ENCODE measurements at places on chromosomes 12 and 14. TPM values are rescaled to one million over a fixed set of nuclear protein-coding genes. Genes with fewer than 3 reads are reported as not detected.
A peak's percentile ranks its signal among the peaks of the same experiment; 100 is the strongest.

CCDC175 gene
- not detected for total RNA-seq

BICDL1 gene
- total RNA-seq = 4.7 TPM

USP44 gene
- total RNA-seq = 1.0 TPM

TSPAN11 gene
- 2.6 TPM for total RNA-seq

ANKRD9 gene
- 167 TPM for total RNA-seq

MYO1A gene
- not detected for total RNA-seq

CISTR gene
- total RNA-seq = 2.4 TPM

RD3L gene
- 29.8 TPM for total RNA-seq

RAB21 gene
- total RNA-seq = 169 TPM

PRB2 gene
- not detected for total RNA-seq

IL22 gene
- not detected for total RNA-seq

TRIM9 gene
- 0.42 TPM for total RNA-seq

CELA1 gene
- not detected for total RNA-seq

GLI1 gene
- total RNA-seq = 0.37 TPM

ADAM21 gene
- 0.32 TPM for total RNA-seq

GRCh38 chr12:1936406-1937320 lies 18.2 kb upstream of the CACNA2D4 start:
- peak; percentile 86 for DNase-seq

- DNase-seq = no peak
These were observed 11.3 kb downstream of the C14orf132 start for GRCh38 chr14:96050482-96050881.

- DNase-seq = no peak
These were observed 378.4 kb downstream of the CCDC91 start for GRCh38 chr12:28568704-28569103.

GRCh38 chr12:32104572-32105355 lies 1.9 kb upstream of the BICD1 start:
- DNase-seq = no peak

- no peak for DNase-seq
These were observed 5.8 kb upstream of the MFAP5 start for GRCh38 chr12:8668441-8668840.

GRCh38 chr14:104438166-104438887 lies 141.2 kb upstream of the C14orf180 start:
- no peak for DNase-seq

DNA sequence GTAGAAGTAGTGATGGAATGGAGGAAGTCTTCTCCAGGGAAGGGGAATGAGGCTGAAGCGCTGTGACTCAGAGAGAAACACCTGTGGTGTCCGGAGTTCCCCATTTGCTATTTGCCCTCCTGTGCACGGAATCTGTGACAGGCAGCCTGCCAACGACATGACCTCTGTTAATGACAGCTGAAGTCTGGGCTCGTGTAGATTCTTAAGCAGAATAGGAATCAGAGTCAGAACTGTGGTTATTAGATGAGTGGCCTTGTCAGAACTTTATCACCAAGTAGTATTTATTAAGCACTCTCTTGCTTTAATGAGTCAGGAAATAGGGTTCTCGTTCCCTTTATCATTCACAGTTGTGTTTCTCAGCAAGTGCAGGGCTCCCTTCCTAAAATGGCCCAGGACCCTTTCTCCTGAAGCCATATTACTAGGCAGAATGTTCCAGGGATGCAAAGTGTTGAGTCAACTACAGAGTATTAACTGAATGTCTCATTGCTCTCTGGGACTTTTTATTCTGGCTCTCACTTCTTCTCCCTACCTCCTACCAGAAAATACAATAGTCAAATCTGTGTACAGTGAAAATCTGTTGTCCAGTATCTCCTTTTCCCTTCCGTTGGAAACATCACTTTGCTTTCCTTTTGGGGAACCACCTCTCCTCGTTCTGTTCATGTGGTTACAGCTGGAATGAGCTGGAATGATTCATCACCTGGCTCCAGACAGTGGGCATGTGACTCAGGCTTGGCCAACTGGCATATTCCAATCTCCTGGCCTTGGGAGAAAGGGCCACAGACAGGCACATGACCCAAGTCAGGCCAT lies 77.8 kb upstream of the MAX start:
- DNase-seq = peak; percentile 61

DNA sequence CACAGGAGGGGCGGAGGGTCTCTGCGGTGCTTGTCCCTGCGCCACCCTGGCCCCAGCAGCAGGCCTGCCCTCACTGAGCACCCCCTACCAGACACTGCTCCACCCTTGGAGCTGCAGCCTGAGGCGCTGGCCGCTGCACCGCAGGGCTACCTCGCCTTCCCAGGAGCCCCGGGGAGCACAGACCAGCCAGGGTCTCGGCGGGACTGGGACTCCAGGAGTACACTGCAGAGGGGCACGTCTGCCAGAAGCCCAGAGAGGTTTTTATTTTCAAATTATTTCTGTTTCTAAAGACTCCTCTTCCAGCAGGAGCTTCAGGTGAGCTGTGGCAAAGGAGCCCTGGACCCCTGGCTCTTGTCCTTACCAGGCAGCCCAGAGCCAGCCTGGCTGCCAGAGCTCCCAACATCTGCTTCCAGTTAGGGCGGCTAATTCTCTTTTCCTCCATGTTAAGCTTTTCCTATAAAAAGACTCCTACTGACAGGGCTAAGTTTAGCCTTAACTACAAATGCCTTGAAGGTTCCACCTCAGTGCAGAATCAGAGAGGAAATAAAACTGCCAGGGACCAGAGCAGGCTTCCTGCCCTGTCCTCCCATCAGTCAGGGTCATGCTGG lies 26.4 kb downstream of the DEGS2 start:
- no peak for DNase-seq

GRCh38 chr12:75874441-75874840 lies 157.1 kb downstream of the PHLDA1 start:
- no peak for DNase-seq

GRCh38 chr14:60487211-60487610 lies 1.3 kb upstream of the C14orf39 start:
- DNase-seq = no peak

GRCh38 chr12:121295746-121296617 lies 527 bp downstream of the CAMKK2 start:
- peak; percentile 52 for DNase-seq

DNA sequence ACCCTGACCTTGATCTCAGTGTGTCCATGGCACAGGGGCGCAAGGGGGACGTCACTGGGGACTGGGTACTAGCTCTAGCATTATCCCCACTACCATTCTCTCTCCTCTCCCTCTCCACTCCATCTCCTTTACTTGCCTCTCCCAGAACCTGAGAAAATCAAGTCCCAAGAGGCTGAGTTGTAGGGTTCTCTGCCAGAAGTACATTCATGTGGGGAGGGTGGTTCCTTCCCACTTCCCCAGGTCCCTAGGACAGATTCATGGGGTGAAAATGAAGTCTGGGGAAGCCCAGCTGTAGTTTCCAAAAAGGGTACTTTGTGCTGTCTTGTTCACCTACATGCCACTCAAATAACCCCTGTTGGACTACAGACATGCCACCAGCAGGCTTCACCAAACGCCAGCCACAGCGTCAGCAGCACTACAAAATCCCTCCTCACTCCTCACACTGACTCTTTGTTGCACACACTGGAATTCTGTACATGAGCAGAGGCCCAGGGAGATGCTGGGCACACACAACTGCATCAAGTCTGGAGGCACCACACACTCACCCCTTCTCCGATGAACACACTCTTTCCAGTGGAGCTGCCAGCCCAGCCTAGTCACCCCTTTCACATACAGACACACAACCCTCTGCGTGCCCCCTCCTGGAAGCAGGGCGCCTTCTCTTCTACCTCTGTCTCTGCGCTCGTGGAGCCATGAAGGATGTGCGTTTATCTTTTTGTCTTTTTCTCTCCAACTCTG lies 6.9 kb downstream of the RARG start:
- no peak for DNase-seq

DNA sequence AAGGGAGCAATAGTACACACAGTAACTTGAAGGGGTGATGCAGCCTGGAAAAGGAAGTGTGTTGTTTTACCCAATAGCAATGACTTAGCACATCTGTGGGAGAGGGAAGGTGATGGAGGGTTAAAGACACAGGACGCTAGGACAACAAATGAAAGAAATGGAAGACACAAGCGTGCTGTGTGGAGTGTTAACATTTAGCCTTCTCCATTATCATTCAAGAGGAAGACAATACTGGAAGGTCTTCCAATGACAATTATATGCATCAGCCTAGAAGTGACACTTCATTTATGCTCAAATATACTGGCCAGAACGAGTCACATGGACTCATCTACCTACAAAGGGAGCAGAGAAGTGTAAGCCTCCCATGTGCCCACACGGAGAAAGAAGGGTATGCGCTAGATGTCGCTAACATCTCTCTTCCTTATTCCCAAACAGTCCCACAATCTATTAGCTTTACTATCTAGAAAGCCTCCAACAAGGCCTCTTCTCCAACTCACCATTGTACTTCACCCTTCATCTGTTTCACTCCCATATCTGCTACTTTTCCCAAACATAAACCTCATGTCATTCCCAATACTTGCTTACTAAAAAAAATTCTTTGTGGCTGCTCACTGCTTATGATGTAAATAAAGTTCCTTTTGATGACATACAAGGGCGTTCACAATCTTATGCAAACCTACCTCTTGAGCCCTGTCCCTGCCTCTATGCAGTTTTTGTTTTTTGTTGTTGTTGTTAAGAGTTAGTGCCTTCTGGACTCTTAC lies 20.3 kb downstream of the PPM1H start:
- no peak for DNase-seq

- DNase-seq = no peak
These were observed 100.5 kb downstream of the ALG10B start for GRCh38 chr12:38417101-38417500.

GRCh38 chr12:1130164-1130563 lies 139.1 kb downstream of the ERC1 start:
- DNase-seq = no peak

DNA sequence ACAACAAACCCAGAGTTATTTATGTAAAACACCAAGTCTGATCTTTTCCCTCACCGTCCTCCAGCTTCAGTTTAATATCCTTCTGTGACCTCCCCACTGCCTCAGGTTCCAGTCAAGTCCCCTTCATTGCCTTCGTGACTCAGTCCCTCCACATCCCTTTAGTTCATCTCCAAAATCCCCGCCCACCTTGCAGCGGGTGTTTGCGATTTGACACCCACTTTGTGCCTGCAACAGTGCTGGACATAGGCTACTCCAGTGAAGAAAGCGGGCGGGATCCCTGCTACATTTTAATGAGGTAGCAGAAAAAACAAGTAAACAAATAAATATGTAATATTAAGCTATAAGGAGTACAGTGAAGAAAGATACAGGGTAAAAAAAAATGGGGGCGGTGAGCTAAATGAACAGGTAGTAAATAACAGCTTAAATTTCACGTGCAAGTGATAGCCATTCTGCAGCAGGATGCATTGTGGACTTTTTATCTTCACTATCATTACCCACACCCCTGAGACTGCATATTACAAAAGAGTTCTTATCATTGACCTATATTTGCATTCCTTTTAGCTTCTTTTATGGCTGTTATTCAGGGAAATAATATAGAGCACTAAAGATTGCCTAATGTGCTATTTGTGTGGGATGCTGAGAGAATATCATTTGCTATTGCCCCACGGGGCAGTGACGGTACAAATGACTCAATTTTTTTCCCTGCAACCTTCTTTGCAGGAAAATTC lies 222.8 kb upstream of the NUDT4 start:
- DNase-seq = no peak

DNA sequence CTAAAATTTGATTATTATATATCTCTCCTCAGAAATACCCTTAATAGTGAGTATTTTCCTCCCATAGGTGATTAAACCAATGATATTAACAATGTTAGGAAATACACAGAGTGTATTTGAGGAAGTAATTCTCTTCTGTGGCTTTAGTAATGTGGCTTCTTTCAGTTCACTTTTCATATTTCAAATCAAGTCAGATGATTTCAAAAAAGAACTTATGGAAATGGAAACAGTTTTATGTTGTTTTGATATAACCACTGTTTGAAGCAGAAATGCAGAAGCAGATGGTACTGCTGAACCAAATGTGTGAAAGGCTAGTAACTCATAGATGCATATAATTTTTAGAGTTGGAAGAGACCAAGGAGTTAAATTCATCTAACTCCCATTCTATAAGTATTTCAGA lies 1.9 kb upstream of the GPR33 start:
- no peak for DNase-seq

DNA sequence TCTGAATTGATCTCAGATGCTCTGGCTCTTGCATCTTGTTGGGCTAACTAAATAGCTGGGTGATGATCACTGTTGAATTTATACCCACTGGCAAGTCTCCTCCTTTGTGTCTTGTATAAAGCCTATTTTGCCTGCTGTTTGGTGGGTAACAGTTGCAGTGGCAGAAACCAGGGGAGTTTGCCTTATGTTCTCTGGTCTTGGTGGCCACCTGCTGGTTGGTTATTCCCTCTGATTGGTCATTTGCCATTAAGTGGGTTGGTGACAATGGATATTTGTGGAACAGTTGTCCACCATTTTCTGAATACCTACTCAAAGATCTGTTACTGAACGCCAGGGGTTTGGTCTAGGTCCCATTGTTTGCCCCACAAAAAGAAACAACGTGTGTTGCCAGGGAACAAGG lies 52.1 kb downstream of the AVPR1A start:
- DNase-seq = no peak

DNA sequence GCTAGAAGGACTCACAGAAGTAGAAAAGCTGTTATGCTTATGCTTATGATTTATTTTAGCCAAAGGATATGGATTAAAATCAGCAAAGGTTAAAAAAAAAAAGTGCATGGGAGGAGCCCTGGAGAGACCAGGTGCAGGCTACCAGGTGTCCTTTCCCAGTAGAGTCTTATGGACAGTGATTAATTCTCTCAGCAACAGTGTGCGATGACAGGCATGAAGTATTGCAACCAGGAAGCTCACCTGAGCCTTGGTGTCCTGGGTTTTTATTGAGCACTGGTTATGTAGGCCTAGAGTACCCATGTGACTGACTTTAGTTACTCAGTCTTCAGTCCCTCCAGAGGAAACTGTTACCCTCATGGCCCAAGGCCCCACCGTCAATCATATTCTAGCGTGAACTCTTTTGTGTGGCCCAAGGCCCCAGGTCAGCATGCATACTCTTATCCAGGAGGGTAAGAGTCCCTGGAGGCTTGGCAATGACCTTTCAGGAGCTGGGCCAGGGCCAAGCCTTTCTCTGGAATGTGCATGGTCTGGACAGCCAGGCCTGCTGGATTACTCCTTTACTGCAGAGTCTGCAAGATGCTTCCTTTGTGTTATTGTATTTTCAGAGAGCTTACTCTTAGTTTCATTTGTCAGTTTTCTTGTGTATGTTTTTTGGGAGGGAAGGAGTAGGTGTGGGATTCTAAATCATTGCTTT lies 69.6 kb upstream of the RD3L start:
- DNase-seq = peak; percentile 70

DNA sequence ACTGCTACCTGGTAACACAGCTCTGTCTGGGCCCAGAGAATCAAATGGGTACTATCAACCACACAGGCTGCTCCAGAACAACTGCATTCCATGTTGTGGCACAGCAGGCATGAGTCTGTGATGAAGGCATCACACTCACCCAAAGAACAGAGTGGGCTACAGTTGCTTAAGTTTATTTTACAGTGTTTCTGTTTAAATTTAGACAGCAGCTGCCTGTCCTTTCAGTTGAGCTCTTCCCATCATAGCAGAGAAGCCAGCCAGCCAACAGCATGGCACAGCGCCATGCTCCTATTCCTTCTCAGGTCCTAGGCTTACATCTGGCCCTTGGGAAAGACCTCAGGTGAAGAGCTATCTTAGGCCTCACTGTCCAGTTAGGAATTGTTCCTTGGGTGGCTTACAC lies 147.0 kb upstream of the FRMD6 start:
- DNase-seq = no peak

- no peak for DNase-seq
These were observed 139.0 kb downstream of the TMEM121 start for GRCh38 chr14:105665247-105665950.
